ENCODE measurements at places on chromosomes 6 and 20.

DNA sequence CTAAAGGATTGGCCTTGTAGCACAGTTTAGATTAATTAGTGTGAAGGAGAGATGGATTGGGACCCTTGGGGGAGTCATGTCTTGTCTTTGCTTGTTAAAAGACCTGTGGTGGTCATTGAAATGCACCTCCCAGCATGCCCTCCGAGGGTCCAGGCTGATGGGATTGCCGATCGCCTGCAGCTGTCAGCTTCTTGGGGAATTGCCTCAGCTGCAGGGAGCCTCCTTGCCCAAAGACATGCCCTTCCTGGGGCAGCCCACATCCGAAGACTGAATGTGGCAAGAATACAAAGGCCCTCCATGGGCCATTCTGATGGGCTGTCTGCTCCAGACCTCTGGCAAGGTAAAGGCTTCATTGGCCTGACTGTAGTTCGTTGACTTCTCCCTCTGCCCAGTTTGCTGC lies 150.7 kb downstream of the FARS2 start:
- DNase-seq = no peak

GRCh38 chr20:9409981-9410380 lies 104.4 kb upstream of the LAMP5 start:
- DNase-seq = no peak

DNA sequence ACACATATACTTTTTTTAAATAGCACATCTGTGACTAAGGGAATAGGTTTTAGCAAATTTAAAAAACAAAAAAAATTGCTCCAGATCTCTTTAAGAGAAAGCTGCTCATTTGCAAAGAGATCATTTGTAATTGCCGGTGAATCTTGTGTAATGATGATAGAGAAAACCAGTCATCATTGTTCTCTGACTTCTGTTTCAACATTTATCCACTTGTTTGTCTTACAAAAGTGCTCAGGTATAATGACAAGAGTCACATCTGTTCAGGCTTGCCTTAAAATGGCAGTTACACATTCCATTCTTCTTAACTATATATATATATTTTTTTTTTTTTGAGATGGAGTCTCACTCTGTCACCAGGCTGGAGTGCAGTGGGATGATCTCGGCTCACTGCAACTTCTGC lies 165.2 kb downstream of the AIG1 start:
- no peak for DNase-seq

DNA sequence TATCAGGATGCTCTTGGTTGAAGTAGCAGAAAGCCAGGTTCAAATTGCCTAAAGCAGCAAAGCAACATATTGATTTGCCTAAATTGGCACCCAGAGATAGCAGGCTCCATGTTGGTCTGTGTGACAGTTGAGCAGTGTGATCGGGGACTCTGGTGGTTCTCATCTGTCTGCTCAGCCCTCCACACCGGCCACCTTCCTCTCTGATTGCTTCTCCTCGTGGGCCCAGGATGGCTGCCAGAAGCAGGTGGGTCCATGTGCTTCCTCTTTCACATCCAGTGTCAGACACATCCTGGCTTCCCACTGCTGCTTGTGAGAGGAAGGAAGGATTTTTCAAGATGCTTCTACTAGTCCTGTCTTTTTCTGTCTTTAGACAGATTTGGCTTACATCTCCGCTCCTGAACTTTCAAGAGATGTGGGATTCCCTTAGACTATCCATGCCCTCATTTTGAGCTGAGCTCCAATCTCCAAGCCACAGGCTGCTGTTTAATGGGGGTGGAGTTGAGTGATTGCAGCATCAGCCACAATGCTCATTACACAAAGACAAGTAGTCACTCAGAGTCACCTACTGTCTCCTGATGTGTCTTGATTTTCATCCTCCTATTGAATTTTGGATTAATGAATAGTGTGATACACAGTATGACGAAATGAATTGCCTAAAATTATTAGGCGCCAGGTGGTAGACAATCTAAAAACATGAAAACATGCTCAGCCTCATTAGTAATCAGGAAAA lies 122.2 kb downstream of the ZDHHC14 start:
- no peak for DNase-seq

DNA sequence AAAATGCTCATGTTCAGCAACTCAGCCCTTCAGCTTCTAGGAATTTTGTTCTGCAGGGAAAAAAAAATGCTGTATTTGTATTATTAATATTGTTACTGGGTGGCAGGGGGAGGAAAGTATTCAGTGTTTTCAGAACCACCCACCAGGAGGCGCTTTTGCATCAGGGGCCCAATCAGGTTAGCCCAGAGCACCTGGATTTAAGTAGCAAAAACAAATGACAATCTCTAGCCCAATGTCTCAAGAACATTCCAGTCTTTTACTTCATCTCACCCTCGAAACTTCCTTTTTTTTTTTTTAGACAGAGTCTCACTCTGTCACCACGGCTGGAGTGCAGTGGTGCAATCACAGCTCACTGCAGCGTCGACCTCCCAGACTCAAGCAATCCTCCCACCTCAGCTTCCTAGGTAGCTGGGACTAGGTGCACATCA lies 635 bp upstream of the C20orf203 start:
- peak; percentile 21 for DNase-seq

- no peak for DNase-seq
These were observed 102.9 kb downstream of the MACROD2 start for GRCh38 chr20:14098261-14098660.

- DNase-seq = no peak
These were observed 28.3 kb upstream of the FAM83C start for GRCh38 chr20:35320396-35321126.

DNA sequence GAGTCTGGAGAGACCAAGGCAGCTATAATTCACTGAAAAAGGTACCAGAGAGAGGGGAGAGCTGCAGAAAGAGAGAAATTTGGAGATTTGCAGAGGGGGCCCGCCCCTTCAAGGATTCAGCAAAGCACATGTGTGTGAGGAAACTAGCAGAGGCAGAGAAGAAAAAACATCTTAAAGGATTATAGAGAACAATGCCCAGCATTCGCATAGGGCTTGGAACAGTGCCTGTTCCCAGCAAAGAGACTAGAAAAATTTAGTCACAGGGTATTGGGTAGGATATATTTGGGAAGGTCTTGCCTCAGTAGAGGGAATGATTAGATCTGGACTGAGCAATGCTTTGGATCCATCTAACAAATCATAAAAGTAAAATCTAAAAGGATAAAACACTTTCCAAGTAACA lies 44.0 kb downstream of the SRPK1 start:
- peak; percentile 79 for DNase-seq

DNA sequence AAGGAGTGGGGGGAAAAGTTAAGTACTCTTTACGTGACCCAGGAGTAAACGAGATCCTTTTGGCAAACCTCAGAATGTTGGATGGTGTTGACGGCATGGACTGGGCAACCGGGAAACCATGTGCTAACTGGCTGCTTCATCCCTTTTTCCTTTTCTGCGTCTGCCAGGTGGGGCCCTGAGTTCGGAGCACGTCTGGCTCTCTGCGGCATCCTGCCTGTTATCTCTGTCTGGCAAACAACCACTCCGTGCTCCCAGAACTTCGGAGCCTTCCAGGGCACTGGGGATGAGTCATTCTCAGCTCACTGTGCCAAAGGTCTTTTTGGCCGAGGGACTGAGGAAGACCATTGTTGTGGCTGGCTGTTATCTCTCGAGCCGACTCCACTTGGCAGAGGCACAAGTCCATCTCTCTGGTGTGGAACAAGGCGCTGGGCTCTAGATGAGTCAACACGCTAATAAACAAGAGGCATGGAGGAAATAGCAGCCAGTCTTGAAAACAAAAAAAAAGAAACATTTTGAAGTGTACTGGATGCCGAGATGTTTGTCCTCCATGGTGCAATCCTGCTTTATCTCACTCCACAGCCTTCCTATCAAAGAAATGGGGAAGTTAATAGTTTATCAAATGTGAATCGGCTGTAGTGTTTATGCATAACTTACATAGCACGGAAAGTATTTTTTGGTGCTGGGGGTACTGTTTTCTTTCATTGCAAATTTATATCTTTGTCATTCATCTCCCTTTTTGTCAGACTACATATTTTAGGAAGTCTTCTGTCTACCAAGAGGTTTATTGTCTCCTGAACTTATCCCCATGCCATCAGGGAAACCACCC lies 64.6 kb upstream of the TXNDC5 start:
- no peak for DNase-seq

DNA sequence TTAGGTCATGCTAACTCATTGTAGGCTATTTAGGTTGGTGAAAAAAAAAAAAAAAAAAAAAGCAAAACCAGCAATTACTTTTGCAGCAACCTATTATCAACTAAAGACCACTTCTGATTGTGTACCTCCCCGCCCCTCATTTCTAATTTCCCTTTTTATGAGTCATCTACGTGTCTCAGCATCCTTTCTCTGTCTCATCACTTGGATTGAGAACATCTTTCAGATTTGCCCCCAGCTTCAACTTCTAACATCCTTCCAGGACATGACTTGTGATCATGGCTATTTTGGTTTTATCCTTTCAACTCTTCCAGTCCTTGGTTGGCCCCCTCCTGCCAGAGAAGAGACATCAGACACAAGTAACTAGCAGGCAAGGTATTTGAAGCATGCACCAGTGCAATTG lies 156.7 kb upstream of the CCN2 start:
- DNase-seq = no peak

DNA sequence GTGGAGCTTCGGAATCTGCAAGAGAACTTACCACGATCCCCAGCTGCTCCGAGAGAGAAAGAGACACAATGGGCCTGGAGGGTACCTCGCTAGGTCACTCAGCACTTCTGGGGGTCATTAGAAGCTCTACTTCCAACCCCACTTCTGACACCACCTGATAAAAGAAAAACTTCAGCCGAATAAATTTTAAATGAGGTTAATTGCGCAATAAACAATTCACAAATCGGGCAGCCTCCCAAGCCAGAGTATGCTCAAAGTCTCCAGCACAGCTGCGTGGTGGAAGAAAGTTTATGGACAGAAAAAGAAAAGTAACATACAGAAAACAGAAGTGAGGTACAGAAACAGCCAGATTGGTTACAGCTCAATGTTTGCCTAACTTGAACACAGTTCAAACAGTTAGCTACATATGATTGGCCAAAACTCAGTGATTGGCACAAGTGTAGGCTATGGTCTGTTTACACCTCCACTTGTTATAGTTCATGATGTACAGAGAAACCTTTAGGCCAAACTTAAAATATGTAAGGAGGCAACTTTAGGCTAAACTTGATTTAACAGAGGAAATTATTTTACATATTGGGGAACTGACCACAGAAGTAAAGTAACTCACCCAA lies 52.6 kb downstream of the COL11A2 start:
- DNase-seq = no peak

GRCh38 chr20:13611611-13612125 lies 27.1 kb downstream of the TASP1 start:
- no peak for DNase-seq

DNA sequence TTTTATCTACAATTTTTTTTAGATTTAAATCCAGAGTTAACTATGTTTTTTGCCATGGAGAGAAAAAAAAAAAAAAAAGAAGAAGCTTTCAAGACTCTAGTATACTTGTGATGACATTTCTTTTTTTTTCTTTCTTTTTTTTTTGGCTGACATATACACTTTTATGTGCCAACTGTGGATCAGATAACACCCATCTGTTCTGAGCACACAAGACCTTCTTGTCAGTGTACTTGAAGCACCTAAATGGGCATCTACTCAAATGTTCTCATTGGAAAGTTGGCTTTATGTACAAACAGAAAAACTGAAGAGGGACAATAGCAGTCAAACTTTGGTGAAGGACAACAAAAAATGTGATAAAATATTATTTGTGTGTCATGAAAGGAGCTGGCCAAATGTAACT lies 904.5 kb downstream of the GRIK2 start:
- DNase-seq = no peak

- no peak for DNase-seq
These were observed 99.0 kb downstream of the CAP2 start for GRCh38 chr6:17492350-17492749.

DNA sequence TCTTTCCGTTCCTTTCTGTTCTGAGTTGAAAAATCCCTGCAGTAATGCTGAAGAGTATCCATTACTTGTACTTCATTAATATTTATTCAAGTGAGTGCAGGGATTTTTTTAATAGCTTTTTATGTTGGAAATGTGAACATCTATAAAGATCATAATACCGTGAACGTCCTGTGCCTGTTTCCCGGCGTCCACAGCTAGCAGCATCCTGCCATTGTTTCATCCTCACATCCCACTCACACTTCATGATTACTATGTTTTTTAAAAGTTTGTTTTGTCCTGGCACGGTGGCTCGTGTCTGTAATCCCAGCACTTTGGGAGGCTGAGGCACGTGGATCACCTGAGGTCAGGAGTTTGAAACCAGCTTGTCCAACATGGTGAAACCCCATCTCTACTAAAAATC lies 54.3 kb downstream of the SASH1 start:
- DNase-seq = no peak

- no peak for DNase-seq
These were observed 63.0 kb upstream of the INSM1 start for GRCh38 chr20:20304942-20305341.

DNA sequence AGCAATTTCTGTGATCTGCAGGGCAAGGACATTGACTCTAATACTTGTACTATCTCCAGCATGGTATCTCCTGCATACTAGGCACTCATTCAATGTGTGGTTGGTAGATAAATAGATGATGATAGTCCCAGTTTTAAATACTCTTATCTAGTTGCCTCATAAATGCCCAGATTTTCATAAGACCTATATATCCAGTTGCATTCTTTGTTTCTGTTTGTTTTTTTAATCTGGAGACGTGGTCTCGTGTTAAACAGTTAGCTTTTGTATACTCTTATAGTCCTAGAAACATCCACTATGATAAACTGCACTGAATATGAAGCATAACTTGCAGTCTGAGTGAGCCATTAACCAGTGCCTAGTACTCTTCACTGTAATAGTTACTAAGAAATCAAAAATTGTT lies 35.5 kb upstream of the SUMO4 start:
- DNase-seq = no peak

GRCh38 chr20:63973636-63974401 lies 4.1 kb upstream of the ZNF512B start:
- DNase-seq = peak; percentile 94

- no peak for DNase-seq
These were observed 19.6 kb downstream of the NTSR1 start for GRCh38 chr20:62728028-62728780.

- DNase-seq = no peak
These were observed 129.9 kb downstream of the HFE start for GRCh38 chr6:26216886-26217713.

GRCh38 chr6:2047855-2048254 lies 197.6 kb downstream of the GMDS start:
- no peak for DNase-seq

DNA sequence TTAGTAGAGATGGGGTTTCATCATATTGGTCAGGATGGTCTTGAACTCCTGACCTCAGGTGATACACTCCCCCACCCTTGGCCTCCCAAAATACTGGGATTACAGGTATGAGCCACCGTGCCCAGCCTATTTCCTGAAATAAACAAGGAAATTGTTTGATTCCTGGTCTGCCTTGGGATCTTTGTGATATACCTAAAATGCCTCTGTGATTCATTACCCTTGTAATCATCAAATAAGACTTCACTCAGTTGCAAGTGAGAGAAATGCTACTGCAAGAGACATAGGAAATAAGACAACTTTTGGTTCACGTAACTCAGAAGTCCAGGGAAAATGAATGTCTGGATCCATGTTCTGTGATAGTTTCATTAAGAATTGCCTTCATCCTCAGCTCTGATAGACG lies 173.2 kb upstream of the MARCKS start:
- no peak for DNase-seq

- no peak for DNase-seq
These were observed 171.4 kb downstream of the ZFAND3 start for GRCh38 chr6:37990762-37991525.

- no peak for DNase-seq
These were observed 1223.7 kb upstream of the EYS start for GRCh38 chr6:66930559-66931290.
